ENCODE measurements at places on chromosomes 12 and 14.

DNA sequence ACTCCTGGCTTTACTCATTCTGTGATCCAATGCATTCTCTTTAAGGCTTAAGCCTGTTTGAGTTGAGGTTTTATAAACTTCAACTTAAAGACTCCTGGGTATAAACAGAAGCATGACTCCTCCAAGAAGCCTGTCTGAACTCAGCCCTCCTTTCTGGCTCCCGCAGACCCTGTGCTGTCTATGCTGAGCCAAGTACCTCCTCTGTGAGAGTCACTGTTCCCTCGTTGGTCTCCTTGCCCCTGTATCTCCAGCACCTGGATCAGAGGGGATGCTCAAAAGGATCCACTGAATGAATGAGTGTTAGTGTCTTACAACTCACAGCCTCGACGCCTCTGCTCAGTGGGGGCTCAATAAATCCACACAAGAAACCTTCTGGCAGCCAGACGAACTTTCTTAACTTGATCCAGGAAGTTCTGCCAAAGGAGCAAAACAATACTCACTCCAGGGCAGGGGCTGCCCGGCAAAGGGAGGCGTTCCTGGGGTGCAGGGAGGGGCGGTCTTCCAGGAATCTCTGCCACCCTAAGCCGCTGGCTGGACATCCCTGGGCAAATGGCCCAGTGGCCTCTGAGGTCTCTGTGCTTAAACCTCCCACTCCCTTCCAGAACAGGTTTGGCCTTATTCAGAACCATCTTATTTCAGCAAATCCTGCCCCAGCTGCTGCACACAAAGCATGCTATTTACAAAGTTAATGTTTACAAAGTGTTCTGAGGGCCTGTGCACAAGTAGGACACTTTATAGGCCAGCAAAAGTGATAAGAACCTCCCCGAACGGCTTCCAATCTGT, 32.9 kb downstream of the MAP1LC3B2 start:
- no peak for DNase-seq

- DNase-seq: no peak
These were observed 355.2 kb downstream of the PCNX1 start for GRCh38 chr14:71262441-71262840.

DNA sequence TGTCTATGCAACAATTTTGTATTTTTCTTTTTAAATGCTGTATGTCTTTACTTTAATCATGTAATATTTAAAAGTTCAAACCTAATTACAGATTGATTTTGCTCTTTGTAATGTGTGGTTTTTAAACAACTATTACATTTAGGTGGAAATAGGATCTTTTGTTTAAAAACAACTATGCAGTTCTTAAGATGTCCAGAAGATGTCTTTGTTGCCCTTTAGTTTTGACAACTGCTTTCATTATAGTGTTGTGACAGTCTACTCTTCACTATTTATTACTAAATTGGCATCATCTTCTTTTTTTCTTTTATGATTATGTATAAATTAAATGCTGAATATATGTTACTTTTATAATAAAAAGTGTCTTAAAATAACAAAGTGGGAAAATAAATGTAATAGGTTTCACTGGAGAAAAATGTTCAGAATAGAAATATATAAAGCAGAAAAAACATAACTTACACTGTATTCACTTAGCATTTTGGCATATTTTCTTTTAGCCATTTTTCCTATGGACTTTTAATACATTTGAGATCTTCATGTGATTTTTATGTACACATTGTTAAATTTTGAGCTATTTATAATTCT, 27.1 kb upstream of the PCNX4 start:
- no peak for DNase-seq

GRCh38 chr12:109814600-109815150, 18.5 kb downstream of the TRPV4 start:
- no peak for DNase-seq

- DNase-seq: no peak
These were observed 142.7 kb downstream of the TBX5 start for GRCh38 chr12:114263056-114263805.

DNA sequence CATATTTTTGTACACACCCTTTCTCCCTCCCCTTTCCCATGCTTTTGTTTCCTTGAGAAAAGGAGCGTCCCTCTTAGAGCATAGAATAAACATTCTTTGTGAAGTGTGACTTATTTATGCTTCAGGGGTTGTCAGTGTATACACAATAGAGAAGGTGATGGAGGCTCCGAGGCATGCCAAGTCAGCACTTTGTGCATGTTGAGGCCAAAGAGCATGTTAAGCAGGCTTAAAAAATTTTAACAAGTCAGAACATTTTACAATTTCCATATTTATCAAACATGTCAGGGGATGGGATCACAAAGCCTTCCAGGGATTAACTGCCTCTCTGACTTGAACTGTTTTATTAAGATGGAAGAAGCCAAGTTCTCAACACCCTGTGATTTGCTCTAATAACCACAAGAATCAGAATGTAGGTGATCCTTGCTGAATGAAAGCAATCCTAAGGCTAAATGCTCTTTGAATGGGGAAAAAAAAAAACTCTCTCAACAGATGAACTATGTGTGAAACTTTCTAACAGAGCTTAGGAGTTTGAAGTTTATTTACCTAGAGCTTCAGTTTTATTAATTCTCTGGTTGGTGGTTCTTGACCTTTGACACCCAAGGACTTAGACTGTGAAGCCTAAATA, 223.1 kb downstream of the RAD51B start:
- DNase-seq: no peak

Data from DMS153 (cell line).